ENCODE measurements at places on chromosomes 4 and X. TPM values are rescaled to one million over a fixed set of nuclear protein-coding genes. Genes with fewer than 3 reads are reported as not detected.

The MSX1 gene
- 1.1 TPM for polyA plus RNA-seq

The RTL3 gene
- not detected for polyA plus RNA-seq

The MAOA gene
- 22.6 TPM for polyA plus RNA-seq

The DUX4 gene
- 0.70 TPM for polyA plus RNA-seq

The SPANXA1 gene
- polyA plus RNA-seq = not detected

The RS1 gene
- 0.07 TPM for polyA plus RNA-seq

The ABRAXAS1 gene
- polyA plus RNA-seq = 20.9 TPM

The FGF2 gene
- polyA plus RNA-seq = 6.3 TPM

The NDNF gene
- 58.8 TPM for polyA plus RNA-seq

The ALAS2 gene
- 11.3 TPM for polyA plus RNA-seq

The TLR2 gene
- 8.3 TPM for polyA plus RNA-seq

The GPR173 gene
- polyA plus RNA-seq = 24.2 TPM

The SOX3 gene
- 0.06 TPM for polyA plus RNA-seq

The PROM1 gene
- polyA plus RNA-seq = 42.9 TPM

The NIPAL1 gene
- 13.7 TPM for polyA plus RNA-seq

The VCX3A gene
- not detected for polyA plus RNA-seq

The GAGE2A gene
- polyA plus RNA-seq = not detected

The DNAAF6 gene
- polyA plus RNA-seq = 0.13 TPM

The RAB33A gene
- 0.97 TPM for polyA plus RNA-seq

The AFF2 gene
- 4.2 TPM for polyA plus RNA-seq

The DACH2 gene
- polyA plus RNA-seq = 20.2 TPM

The NHSL2 gene
- 8.6 TPM for polyA plus RNA-seq

The GRPEL1 gene
- 34.5 TPM for polyA plus RNA-seq

The PDGFRA gene
- 138 TPM for polyA plus RNA-seq

The TRIM2 gene
- polyA plus RNA-seq = 80.7 TPM

The INTS6L gene
- 27.3 TPM for polyA plus RNA-seq

The ADH1B gene
- 26.1 TPM for polyA plus RNA-seq

All from renal pelvis (tissue), 12 donors.